Activated CD4-positive, alpha-beta T cell treated with anti-CD3 and anti-CD28 coated beads for 24 hours (primary cell): ENCODE measurements at places on chromosomes 7 and 10.

GRCh38 chr10:98256692-98257091 lies 11.3 kb downstream of the LOXL4 start:
- DNase-seq = no peak

DNA sequence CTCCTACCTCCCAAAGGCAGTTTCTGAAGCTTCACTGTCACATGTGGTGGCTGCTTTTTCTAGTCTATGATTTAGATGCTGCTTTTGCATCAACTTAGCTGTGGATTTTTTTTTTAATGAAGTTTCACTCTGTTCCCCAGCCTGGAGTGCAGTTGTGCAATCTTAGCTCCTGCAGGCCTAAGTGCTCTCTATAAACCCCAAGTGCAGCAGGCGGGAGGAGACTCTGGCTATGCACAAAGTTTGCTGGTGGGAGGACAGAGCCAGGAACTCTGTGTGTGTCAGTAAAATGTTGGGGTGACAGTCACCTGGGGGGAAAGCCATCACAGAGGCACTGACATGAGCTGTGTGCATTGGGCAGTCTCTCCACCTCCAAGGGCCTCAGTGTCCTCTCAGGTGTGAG lies 138.8 kb upstream of the FAM20C start:
- DNase-seq = no peak

DNA sequence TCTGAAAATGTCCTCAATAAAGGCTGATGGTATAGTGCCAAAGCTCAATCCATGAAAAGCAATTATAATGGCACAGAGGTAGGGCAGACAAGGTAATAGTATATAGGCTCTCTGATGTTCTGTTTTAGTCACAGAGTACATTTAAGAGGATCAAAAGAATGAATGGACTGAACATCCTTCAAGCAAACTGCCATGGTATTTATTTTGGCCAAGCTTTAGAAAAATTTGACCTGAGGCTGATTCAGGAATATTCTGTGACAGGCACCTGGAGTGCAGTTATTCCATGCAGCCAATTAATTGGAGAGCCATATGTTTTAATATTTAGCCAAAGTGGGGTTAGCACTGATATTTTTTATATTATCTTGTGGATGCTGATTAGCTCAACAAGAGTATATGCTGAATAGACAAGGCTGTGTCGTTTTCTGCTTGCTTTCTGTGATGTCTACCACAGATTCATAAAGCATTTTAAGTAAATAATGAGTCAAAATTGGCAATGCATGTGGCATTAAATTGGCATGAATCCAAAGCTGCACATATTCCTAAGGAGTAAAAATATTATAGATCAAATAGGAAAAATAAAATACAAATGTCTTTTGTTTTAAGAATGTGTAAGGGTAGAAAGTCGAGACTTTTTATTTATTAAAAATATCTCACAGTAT lies 177.4 kb downstream of the PCLO start:
- no peak for DNase-seq

GRCh38 chr10:3470191-3470590 lies 297.6 kb upstream of the PITRM1 start:
- DNase-seq = no peak

DNA sequence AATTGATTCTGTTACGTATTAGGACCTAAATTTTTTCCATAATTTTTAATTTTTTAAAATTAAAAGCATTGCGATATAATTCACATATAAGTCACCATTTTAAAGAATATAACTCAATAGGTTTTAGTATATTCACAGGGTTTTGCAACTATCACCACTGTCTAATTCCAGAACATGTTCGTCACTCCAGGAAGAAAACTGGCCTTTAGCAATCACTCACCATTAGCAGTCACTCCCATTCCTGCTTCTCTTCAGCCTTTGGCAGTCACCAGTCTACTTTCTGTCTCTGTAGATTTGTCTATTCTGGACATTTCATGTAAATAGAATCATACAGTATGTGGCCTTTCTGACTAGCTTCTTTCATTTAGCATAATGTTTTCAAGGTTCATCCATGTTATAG lies 176.5 kb downstream of the EXOC4 start:
- no peak for DNase-seq

DNA sequence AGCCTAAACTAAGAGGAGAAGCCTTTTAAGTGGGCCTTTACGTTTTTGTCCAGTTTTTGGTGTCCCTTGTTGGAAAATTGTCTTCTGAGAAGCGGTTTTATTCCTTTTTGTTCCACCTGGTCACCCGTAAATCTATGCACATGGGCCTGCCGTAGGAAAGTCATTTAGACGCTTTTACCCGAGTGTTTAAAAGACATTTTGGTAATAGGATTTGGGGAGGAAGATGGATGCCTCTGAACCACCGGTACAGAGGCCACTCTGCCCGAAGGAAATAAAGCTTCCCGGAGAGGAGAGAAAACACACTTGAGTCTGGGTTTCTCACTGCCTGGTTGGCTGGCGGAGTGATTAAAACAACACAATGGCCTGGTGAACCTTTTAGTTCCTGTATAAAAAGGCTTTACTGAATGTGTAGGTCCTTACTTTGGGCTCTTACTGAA lies 760 bp downstream of the THNSL1 start:
- no peak for DNase-seq
